Hematopoietic multipotent progenitor cell treated with erythropoietin and hydrocortisone succinate and interleukin-3 and kit ligand, for 6 days (in vitro differentiated cells): ENCODE measurements at places on chromosomes 13 and 19.

DNA sequence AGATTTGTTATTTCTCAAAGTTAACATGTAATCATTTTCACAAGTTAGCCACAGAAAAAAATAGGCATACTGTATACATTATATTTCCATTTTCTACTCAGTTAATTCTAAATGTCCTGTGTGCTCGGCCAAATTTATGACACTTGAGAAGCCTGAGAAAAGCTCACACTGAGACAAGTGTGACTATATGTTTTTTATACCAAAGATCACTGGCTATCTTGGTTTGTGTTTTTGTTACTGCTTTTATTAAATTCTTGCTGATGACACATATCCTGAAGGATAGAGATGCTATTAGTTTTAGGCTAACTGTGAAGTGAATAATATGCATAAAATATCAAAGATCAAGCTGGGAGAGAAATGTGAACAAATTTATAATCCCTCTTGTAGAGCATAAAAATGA lies 49.3 kb upstream of the IL17D start:
- no peak for DNase-seq

GRCh38 chr19:7397687-7398086 lies 49.0 kb downstream of the ARHGEF18 start:
- DNase-seq, result no peak

- DNase-seq, result no peak
Measured at GRCh38 chr13:109209526-109209925, 576.9 kb downstream of the IRS2 start.

DNA sequence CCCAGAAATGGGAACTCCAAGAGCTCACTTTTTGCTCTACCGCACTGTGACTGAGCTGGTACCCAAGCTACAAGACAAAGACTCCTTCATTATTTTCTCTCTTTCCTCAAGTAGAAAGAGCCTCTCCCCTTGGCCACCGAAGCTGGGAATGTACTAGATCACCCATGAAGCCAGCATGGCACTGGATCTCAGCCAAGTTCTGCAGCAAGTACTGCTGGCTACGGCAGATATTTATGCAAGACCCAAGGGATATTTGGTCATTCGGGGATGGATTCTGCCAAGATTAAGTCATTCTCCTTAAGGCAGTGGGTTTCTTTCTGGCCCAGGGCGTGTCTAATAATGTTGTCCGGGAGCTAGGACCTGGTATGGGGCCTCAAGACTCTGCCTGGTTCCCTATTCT lies 633.5 kb downstream of the SLITRK1 start:
- DNase-seq, result no peak

DNA sequence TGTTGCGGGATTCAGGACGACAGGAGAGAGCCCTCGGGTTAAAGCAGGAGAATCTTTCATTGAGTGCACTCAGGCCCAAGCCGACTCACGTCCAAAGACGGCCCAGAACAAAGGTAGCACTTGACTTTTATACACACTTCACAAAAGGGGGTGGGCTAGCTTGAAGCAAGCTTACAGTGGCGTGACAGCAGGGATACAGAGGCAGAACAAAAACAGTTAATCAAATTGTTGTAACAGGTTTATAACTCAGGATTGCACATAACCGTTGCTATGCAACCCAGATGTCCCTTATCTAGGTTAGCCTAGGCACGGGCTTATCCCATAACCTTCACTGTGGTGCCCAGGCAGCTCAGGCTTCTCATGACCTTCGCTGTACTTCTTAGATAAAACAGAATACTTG lies 2.0 kb downstream of the MED25 start:
- peak; percentile 97 for DNase-seq

GRCh38 chr19:45761714-45762113 lies 7.3 kb downstream of the SIX5 start:
- DNase-seq, result no peak

DNA sequence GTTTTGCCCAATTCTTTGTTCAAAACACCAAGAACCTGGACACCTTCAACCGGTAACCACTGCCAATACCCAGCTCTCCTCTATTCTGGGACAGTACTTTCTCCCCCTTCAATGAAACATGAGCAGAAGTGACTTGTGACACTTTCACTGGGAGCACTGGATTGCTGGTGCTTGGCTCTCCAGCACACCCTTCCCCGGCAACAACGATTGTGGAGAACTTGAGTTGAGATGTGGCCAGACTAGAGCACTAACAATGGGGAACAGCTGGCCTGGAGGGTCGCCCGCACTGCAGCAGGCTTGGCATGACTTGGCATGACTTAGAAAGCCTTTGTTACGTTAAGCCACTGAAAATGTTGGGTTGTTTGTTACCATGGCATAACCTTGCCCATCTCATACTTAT lies 7.5 kb upstream of the B3GLCT start:
- no peak for DNase-seq

GRCh38 chr13:106521095-106521799 lies 14.2 kb downstream of the EFNB2 start:
- DNase-seq, result no peak

DNA sequence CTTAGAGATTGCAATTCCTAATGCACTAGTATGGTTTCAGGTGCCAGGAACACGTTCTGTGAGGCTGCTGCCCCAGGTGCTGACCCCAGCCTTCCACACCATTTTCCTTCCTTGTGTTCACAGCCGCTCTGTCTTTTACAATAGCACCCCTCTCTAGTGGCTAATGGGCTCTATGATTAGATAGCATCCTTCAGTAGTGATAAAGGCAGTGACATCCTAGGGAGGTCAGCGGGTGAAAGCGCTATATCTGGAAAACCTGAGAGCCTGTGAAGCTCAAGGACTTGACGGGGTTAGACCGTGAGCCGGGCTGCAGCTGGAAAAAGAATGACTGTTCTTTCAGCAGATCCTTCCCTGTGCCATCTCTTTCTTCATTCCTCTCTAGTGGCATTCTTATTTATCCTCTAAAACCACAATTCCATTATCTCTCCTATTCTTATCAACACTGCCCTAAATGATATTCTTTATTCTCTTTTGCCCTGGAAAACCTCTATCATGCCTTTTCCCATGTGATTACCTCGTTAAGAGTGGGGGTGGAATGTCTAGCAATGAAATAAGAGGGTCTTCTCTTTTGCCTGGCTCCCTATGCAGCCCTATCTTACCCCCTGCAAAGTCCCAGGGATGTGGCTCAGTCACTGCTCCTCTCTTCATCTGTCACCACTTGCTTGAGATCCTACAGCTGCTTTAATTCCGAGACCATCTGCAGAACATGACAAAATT lies 21.8 kb downstream of the ALOX5AP start:
- no peak for DNase-seq

DNA sequence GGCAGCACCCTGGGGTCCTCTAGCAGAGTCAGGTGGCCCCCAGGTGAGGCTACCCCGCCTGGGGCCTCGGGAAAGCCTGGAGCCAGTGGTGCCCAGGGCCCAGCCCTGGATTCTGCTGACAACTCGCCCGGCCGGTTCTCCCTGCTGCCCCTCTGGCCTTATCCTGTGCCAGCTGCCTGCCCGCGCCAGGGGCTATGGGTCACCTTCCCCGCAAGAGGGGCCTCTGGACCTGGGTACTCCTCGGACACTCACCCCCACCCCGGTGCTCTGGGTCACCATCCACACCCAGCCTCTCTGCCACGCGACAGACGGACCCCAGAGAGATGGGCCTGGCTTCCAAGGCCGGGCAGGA lies 24.0 kb downstream of the ZBTB7A start:
- no peak for DNase-seq
